ENCODE measurements at places on chromosomes 5 and 9.

- no peak for DNase-seq
These were observed 236.1 kb downstream of the ARRDC3 start for GRCh38 chr5:91146905-91147600.

GRCh38 chr5:1190837-1191239 lies 10.6 kb upstream of the SLC6A19 start:
- no peak for DNase-seq

DNA sequence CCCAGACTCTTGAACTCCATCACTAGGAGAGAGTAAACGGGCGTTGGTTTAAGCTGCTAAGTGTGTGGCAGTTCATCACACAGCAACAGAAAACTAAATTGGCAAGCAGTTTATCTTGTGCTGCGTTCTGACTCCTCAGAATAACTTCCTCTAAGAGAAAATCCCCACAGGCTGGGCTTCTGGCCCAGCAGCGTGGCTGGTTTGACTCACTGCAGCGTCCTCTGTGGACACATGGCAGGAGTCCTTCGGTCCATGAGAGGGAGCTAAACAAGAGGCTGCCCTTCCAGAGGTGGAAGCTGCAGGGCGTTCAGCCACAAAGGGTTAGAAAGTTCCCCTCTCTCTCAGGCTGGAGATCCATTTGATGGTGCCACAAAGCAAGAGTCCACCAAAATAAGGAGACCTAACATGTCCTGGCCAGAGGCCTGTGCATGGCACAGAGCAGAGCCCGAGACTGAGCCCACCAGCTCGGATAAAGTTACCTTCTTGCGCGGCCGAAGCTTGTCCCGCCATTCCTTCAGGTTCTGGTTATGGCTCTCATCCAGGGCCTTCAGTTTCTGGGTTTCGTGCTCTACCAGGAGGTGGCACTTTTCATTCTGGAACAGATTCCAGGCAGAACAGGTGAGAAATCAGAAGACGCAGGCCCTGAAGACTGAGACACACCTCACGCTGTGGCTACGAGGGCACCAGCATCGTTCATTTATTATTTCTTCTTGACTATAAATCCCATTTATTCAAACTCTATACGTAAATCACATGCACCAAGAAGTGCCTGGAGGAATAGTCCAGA lies 46.2 kb upstream of the FBXW11 start:
- DNase-seq, result no peak

GRCh38 chr9:134172198-134173126 lies 8.1 kb upstream of the RNU6ATAC start:
- no peak for DNase-seq

- DNase-seq, result no peak
These were observed 3.5 kb downstream of the EPB41L4A start for GRCh38 chr5:112415552-112415951.
